Cardiac muscle cell (in vitro differentiated cells and primary cell): ENCODE measurements at places on chromosomes 1 and 21. TPM values are rescaled to one million over a fixed set of nuclear protein-coding genes. Genes with fewer than 3 reads are reported as not detected.

DNA sequence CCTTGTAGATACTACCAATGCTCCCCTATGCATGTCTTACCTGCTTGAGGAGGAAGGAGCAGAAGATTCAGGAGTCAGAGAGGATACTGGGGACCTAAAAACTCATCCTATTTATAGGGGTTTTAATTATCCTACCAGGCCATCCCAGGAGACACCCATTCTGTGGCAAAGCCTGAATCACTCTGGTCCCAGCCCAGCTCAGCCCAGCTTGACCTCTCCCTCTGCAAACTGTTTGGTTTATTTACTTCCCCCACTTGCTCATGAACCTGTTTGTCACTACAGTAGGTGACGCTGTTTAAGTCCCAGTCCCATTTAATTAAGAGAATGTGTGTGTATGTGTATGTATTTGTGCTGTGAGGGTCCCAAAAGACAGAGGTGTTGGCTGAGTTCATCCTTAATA is at the start of gene RPTN:
RPTN (minus strand) TSS at position 85 of the 400 bp plus-strand sequence. CDS start 1,339 bp downstream, outside the sequence.
- no peaks in the 10 kb centered on the region for H3K36me3 ChIP-seq
- H3K27ac ChIP-seq, result no peak within 1 kb of the TSS
- no peaks in the 10 kb centered on the region for H3K4me1 ChIP-seq
- H3K4me3 ChIP-seq, result no peak within 1 kb of the TSS
- DNase-seq, result no peak

GRCh38 chr1:6918186-6918924 is 133.1 kb downstream of the CAMTA1 start:
- H3K27ac ChIP-seq, result no peak overlapping the region
- H3K4me1 ChIP-seq, result no peaks in the 10 kb centered on the region
- no peaks in the 10 kb centered on the region for H3K27me3 ChIP-seq
- no peak overlapping the region for H3K4me3 ChIP-seq
- no peak for DNase-seq
- H3K36me3 ChIP-seq, result no peaks in the 10 kb centered on the region

DNA sequence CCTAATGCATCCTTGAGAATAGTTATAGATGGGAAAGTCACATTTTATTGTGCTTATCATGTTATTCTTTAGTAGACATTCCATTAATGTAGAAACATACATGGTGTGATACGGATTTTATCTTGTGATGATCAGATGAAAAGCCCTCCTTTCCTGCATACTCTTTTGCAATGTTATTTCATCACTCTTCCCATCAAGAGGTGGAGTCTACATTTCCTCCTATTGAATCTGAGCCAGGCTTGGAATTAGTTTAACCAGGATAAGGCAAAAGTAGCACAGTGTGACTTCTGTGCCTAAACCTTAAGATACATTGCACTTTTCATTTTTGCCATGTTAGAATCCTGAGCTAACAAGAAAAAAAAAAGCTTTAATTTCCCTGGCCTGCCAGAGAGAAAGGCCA is 393.7 kb upstream of the ST6GALNAC5 start:
- no peaks in the 10 kb centered on the region for H3K36me3 ChIP-seq
- H3K4me3 ChIP-seq, result no peak overlapping the region
- H3K27me3 ChIP-seq, result no peaks in the 10 kb centered on the region
- no peak for DNase-seq

DNA sequence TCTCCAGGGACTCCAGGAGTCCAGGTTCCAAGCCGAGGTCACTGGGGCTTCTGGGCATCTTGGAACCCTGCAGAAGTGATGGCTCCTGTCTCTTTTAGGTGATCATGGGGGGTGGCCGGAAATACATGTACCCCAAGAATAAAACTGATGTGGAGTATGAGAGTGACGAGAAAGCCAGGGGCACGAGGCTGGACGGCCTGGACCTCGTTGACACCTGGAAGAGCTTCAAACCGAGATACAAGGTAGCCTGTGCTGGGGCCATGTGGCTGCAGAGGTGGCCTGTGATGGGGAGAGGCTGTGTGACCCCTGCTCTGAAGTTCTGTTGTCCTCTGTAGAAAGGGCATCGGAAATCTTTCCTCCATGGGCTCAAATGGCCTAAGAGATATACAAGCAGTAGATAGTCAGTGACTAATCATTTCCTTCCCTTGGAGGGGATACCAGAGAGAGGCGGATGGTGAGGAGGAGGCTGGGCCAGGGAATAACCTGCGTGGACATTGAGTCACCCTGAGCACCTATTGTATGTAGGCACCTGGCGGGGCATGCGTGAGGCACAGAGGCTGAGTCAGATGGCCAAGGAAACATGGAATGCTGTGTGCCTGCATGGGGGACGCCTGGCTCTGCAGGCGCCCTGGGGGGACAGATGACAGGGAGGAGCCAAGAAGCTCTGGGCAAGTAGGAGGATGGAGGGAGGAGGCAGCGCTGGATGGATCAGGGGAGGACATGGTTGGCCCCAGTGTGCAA is 59.0 kb downstream of the ALPL start:
- no peaks in the 10 kb centered on the region for H3K36me3 ChIP-seq
- no peak overlapping the region for H3K4me3 ChIP-seq
- no peak overlapping the region for H3K27ac ChIP-seq
- no peaks in the 10 kb centered on the region for H3K4me1 ChIP-seq

DNA sequence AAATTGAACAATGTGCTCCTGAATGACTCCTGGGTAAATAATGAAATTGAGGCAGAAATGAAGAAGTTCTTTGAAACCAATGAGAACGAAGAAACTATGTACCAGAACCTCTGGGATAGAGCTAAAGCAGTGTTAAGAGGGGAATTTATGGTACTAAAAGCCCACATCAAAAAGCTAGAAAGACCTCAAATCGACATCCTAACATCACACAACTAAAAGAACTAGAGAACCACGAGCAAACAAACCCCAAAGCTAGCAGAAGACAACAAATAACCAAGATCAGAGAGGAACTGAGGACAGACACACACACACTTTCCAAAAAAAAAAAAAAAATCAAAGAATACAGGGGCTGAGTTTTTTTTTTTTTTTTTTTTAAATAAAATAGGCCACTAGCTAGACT is 564.2 kb downstream of the SMYD3 start:
- H3K4me1 ChIP-seq, result peaks cover 7% of the 10 kb centered on the region
- H3K36me3 ChIP-seq, result no peaks in the 10 kb centered on the region
- no peaks in the 10 kb centered on the region for H3K27me3 ChIP-seq

PYHIN1 gene
- total RNA-seq, result not detected in 2 replicates

DNA sequence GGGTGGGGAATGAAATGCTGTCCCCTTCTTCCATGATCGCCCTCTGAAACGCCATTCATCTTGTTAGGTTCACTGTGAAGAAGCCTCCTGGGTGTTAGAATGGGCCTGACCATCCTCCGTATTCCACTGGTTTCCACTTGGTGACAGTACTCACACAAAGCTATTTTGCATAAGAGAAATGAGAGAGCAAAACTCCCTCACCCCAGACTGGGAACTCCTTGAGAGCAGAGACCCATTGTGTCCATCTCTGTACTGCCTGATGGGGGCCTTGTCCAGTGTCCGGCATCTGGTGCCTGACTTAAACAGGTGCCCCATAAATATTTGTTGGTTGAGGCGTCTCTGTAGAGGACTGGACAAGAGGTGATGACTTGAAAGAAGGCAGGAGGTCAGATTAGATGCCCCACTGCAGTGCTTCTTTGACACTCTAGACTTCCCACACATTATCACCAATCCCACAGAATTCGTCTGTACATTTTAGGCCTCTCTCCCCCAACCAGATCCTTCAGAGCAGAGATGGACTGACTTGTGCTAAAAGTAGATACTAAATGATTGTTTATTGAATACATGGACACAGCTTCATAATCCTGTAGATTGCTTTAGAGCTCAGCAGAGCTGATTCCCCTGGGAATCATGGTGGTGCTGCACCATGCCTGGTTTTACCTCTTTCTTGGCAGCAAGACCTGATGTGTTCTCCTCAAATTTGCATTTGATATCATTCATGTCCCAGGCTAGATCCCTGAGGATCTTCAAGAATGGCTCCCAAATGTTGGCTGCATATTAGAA is 22.4 kb upstream of the KCNA2 start:
- peaks cover 14% of the 10 kb centered on the region for H3K27me3 ChIP-seq
- no peak overlapping the region for H3K27ac ChIP-seq
- H3K36me3 ChIP-seq, result no peaks in the 10 kb centered on the region

DNA sequence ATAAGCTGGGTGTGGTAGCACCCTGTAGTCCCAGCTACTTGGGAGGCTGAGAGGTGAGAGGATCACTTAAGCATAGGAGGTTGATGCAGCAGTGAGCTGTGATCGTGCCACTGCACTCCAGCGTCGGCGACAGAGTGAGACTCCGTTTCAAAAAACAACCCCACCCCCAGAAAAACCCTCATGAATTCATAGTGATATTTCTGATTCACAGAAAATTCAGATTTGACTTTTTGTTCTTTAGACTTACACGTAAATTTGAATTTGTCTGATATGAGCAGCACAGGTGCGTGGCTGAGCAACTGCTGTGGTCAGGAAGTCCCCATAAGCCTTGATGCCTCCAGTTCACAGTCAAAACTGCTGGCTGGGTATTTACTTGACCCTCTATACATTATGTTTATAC is 10.0 kb upstream of the MORC3 start:
- no peaks in the 10 kb centered on the region for H3K36me3 ChIP-seq
- H3K4me1 ChIP-seq, result no peaks in the 10 kb centered on the region
- H3K4me3 ChIP-seq, result no peak overlapping the region

MTARC1 gene
- total RNA-seq, result 4.5 and 5.5 TPM in 2 replicates

DNA sequence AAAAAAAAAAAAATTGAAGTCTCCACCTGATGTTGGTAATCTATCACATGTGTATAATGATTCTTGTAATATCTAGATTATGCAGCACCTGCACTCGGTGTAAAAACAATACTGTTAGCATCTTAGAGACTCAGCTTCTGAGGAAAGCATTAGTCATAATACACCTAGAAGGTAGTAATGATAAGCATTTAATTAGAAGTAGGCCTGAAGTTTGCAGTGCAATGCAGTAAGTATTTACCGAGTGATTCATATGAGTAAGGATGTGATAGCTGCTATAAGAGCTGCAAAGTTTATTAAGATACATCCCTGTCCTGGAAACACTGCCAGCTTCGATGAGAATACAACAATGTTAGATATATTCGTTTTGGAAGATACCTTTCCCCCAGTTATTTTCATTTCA is 196.4 kb downstream of the GREM2 start:
- no peak overlapping the region for H3K27ac ChIP-seq
- H3K4me3 ChIP-seq, result no peak overlapping the region
- DNase-seq, result no peak
- H3K4me1 ChIP-seq, result no peaks in the 10 kb centered on the region

DNA sequence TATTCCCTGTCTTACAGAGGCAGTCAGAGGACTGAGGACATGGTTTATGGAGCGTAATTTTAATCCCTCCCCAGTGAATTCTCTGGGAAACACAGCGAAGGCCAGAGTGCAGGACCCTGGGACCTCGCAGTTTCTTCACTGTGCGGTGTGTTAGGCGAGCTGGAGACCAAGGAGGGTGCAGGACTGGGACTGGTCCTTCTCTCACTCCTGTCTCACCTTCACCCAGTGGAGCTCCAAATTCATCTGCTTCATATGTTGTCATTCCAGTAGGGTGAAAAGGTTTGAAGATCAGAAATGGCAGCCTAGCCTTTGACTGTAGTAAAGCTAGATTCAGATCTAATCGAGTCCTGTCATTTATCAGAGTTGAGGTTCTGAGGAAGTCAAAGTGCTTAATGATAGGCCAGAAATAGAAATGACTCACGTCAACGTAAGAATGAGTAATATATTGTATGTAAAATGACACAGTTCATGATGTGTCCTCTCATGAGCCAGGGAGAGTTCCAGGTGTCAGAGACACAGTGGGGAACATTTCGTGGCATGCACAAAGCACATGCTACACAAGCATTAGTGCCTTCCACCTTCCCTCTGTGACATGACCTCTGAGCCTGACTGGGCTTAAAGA is 647.5 kb downstream of the SMYD3 start:
- H3K36me3 ChIP-seq, result no peaks in the 10 kb centered on the region
- DNase-seq, result no peak
- no peak overlapping the region for H3K27ac ChIP-seq
- H3K27me3 ChIP-seq, result no peaks in the 10 kb centered on the region
- H3K4me3 ChIP-seq, result no peak overlapping the region

TMEM52 gene
- 6.9 and 7.1 TPM in 2 replicates for total RNA-seq

- no peaks in the 10 kb centered on the region for H3K4me1 ChIP-seq
- no peak for DNase-seq
- no peak overlapping the region for H3K4me3 ChIP-seq
- no peaks in the 10 kb centered on the region for H3K36me3 ChIP-seq
These were observed 25.5 kb downstream of the KMO start for GRCh38 chr1:241557551-241558193.

DNA sequence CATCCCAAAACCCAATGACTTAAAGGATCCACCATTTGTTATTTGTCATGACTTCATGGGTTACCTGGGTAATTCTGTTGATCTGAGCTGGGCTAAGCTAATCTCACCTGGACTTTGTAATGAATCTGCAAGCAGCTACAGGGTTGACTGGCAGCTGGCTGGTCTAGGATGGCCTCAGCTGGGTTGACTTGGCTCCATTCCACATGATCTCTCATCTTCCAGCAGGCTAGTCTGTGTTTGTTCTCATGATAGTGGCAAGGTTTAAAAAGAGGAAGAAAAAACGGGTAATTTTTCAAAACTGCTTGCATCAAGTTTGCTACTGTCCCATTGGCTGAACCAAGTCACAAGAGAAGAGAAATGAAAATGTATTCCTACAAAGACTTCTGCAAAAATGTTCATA is 24.8 kb upstream of the ZMYM4 start:
- H3K36me3 ChIP-seq, result no peaks in the 10 kb centered on the region
- H3K4me1 ChIP-seq, result no peaks in the 10 kb centered on the region
- no peak overlapping the region for H3K4me3 ChIP-seq
- no peak overlapping the region for H3K27ac ChIP-seq
- DNase-seq, result no peak

GRCh38 chr21:31479714-31480113 is 135.7 kb upstream of the TIAM1 start:
- no peak for DNase-seq
- no peaks in the 10 kb centered on the region for H3K27me3 ChIP-seq
- no peak overlapping the region for H3K4me3 ChIP-seq
- H3K4me1 ChIP-seq, result no peaks in the 10 kb centered on the region
- H3K36me3 ChIP-seq, result no peaks in the 10 kb centered on the region

FALEC gene
- total RNA-seq, result 3.9 TPM in 1 of 2 replicates, not detected in the other

DNA sequence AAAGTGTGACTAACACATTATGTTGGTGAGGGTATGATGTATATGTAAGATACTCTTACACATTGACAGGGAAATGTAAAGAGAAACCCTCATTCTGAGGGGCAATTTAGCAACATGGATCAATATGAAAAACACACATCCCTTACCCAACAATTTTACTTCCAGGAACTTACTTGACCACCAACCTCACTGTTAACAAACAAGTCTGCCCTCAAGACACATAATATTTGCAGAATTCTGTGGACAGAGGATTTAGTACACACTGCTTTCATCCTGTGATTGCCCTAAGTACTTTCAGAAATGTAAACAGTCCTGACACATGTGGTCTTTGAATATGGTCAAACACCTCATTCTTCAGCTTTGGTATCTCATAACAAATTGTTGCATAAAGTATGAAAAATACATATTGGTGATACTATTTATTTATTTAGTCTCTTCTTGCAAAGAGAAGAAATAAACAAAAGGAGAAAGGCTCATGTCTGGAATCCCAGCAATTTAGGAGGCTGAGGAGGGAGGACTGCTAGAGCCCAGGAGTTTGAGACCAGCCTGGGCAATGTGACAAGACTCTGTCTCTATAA is 6.9 kb downstream of the USP48 start:
- H3K4me1 ChIP-seq, result no peaks in the 10 kb centered on the region
- no peak overlapping the region for H3K4me3 ChIP-seq
- no peak overlapping the region for H3K27ac ChIP-seq
- H3K27me3 ChIP-seq, result no peaks in the 10 kb centered on the region

MYOG gene
- 0.18 TPM in 1 of 2 replicates, not detected in the other for total RNA-seq
